Large intestine (tissue), 12 donors: ENCODE measurements at places on chromosomes 4 and X. TPM values are rescaled to one million over a fixed set of nuclear protein-coding genes. Genes with fewer than 3 reads are reported as not detected.

The ERCC6L gene
- 2.4 TPM for polyA plus RNA-seq

The PNMA6A gene
- polyA plus RNA-seq = 11.9 TPM

The CXorf49B gene
- polyA plus RNA-seq = not detected

The TEX13B gene
- not detected for polyA plus RNA-seq

The TCEAL8 gene
- polyA plus RNA-seq = 114 TPM

The PCDH19 gene
- polyA plus RNA-seq = 1.5 TPM

The AMBN gene
- polyA plus RNA-seq = not detected

The ACTRT1 gene
- not detected for polyA plus RNA-seq

The STK26 gene
- 9.4 TPM for polyA plus RNA-seq

The CENPVL2 gene
- polyA plus RNA-seq = 0.19 TPM
